ENCODE measurements at places on chromosomes 7 and 10.

DNA sequence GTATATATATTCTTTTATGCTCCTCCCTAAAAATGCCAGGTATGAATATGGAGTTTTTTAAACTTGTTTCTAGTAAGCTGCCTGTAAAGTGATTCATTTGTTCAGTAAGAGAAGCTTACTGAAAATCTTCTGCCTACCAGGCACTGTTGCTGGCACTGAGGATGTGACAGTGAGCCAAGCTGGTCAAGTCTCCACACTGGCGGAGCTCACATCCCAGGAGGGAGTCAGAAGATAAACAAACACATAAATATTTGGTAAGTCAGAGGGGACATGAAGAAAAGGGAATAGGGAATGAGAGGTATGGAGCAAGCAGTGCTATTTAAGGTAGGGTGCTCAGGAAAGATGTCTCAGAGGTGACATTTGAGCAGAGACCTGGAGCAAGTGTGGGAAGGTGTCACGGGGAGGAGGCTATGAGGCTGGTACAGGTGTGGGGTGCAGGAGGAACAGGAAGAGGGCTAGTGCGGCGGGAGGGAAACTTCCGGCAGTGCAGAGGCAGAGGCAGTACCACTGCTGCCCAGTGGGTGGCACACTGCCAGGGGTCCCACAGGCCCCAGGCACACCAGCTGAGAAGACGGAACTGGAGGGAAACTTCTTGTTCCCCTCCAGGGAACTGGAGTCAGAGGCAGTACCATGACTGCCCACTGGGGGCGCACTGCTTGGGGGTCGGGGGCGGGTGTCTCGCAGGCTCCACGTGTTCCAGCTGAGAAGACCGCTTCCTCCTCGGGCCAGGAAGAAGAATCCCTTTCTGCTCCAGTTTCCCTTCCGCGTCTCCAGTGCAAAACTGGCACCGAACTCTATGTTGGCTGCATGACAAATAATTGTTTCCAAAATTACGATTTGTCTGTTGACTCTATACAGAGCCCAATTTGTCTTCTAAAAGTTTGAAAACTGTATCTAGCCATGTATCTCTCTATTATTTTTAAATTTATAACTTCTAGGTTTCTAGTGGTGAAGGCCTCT is 161.0 kb downstream of the TEX36 start:
- no peak for DNase-seq

GRCh38 chr7:69189406-69189805 is 408.9 kb upstream of the AUTS2 start:
- no peak for DNase-seq

- DNase-seq, result no peak
Observed at GRCh38 chr10:80191589-80192270, 13.6 kb downstream of the ANXA11 start.

- DNase-seq, result no peak
Observed at GRCh38 chr10:104253106-104253505, 1.6 kb upstream of the GSTO1 start.

DNA sequence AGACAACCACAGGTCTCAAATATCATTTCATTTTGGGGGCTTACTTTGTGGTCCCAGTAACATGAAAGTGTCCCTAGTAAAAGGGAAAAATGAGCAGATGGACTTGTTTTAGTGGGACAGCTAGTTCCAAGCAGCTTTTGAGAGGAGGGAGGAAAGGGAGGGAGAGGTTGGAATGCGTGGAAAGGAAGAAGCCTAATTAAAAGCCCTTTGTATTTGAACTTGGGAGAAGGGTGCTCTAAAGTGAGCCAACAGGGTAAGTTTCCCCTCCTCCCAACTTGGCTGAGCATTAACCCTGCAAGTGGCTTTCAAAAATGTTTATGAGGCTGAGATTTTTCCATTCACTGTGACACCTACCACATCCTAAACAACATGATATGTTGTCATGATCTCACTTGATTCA is 38.8 kb upstream of the LYZL1 start:
- DNase-seq, result no peak

GRCh38 chr7:24840563-24840962 is 83.3 kb upstream of the GSDME start:
- DNase-seq, result no peak

- DNase-seq, result peak; percentile 15
Observed at GRCh38 chr10:102347236-102347828, 48.2 kb upstream of the NFKB2 start.

- DNase-seq, result no peak
Observed at GRCh38 chr7:156950381-156950858, 908 bp downstream of the NOM1 start.

- DNase-seq, result peak; percentile 93
Observed at GRCh38 chr7:85342781-85343180, 155.9 kb upstream of the SEMA3D start.

GRCh38 chr7:82625377-82625776 is 181.8 kb upstream of the CACNA2D1 start:
- peak; percentile 13 for DNase-seq

DNA sequence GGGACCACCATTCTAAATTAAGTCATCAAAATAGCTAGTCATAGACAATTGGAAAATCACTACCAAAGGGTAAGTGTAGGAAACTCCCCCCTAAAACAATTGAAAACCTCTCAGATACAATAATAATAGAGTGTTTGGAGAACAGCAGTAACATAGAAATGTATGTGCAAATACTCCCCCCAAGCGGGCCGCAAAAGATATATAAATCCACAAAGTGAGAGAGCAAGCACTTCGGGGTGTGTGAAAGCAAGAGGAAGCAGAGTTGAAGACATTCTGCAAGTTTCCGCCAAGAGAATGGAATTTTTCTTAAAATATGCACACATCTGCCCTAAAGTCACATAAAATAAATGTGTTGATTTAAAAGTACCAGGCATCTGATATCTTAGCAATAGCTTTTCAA is 33.3 kb downstream of the CHCHD3 start:
- DNase-seq, result no peak

DNA sequence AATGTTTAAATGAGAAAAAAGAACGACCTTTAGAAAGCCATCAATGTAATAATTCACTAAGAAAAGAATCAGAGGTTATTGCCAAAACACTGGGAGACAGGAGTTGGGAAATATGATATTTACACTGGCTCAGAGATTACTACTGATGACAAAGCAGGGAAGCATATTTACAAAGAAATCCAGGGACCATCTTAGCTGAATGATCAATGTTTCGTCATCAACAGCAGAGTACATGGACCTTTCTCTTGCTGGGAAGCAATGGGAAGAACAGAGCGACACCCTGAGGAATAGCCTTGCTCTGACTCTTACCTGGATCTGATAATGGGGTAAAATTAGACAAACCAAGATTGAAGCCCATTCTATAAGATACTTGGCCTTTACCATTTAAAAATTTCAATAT is 1293.5 kb downstream of the XPNPEP1 start:
- DNase-seq, result no peak

- no peak for DNase-seq
Observed at GRCh38 chr7:3892686-3893085, 591.6 kb downstream of the SDK1 start.

DNA sequence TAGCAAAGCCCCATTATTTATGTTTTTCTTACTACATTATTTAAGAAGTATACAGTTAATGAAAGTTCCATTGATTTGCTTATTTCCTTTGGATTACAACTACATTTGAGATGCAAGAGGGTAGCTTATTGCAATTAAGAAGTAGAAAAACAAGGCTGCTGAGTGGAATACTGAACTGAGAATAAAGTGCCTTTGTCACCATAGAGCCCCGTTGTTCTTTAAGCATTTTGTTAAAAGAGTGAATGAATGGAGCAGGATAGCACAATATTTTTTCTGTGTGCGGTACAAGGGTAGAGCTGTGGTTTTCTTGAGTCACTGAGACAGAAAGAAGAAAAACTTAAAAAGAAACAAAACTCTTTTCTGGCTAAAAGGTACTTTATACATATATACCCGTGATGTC is 45.6 kb downstream of the ZNF277 start:
- no peak for DNase-seq

GRCh38 chr10:22573820-22574569 is 140.4 kb downstream of the PIP4K2A start:
- no peak for DNase-seq

GRCh38 chr10:31867646-31868045 is 61.0 kb downstream of the ARHGAP12 start:
- DNase-seq, result no peak

GRCh38 chr7:140273417-140273816 is 96.6 kb upstream of the KDM7A start:
- DNase-seq, result no peak

- DNase-seq, result no peak
Observed at GRCh38 chr7:66415659-66416265, 210.6 kb downstream of the TPST1 start.

GRCh38 chr10:44761076-44761475 is 150.1 kb upstream of the TMEM72 start:
- peak; percentile 69 for DNase-seq

GRCh38 chr7:140667476-140667875 is 5.3 kb upstream of the ADCK2 start:
- no peak for DNase-seq

- DNase-seq, result no peak
Observed at GRCh38 chr10:100664316-100665149, 80.8 kb upstream of the PAX2 start.

GRCh38 chr7:127791446-127792189 is 139.6 kb downstream of the SND1 start:
- DNase-seq, result no peak

DNA sequence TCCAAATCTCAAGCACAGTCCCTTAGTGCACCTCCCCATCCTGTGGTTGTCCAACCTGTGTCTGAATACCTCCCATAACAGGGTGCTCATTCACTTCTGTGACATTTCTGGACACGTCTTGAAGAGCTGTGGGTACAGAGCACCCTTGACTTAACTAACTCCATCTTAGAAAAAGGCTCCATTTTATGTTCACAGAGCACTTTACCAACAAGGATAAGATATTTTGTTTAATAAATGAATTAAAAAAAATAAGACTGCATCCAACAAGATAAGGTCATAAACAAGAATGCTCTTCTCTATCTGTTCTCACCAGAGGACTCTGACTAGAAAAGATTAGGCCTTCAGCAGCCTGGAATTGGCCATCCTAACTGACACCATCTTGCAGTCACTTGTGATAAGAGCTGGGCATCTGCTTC is 335.2 kb upstream of the ZNF32 start:
- no peak for DNase-seq

- DNase-seq, result no peak
Observed at GRCh38 chr10:30903397-30904138, 128.1 kb downstream of the ZNF438 start.

DNA sequence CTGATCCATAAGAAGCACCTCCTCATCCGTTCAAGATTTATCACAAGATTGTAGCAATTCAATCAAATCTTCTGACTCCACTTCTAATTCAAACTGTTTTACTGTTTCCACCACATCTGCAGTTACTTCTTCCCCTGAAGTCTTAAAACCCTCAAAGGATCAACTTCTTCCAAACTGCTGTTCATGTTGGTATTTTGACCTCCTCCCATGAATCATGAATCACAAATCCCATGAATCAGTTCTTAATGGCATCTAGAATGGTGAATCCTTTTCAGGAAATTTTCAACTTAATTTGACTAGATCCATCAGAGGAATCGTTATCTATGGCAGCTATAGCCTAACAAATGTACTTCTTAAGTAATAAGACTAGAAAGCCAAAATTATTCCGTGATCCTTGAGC is 122.3 kb downstream of the IMMP2L start:
- DNase-seq, result no peak

GRCh38 chr7:145462463-145462862 is 626.6 kb upstream of the TPK1 start:
- no peak for DNase-seq

GRCh38 chr10:94307046-94307615 is 55.6 kb downstream of the NOC3L start:
- DNase-seq, result no peak

- no peak for DNase-seq
Observed at GRCh38 chr10:69180525-69181204, 631 bp downstream of the SUPV3L1 start.

DNA sequence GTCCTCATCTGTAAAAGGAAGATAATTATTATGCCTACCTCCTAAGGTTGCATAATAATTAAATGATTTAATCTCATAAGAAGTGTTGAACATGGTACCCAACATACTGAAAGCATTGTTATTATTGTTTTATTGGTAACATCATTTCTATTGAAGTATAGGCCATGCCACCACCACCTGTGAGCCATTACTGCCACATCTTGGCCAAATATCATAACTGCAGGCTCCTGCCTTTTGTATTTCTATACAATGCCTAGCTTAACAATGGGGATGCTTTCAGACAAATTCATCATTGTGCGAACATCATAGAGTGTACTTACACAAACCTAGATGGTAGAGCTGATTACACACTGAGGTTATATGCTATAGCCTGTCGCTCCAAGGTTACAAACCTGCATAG is 61.1 kb upstream of the NPSR1 start:
- no peak for DNase-seq

DNA sequence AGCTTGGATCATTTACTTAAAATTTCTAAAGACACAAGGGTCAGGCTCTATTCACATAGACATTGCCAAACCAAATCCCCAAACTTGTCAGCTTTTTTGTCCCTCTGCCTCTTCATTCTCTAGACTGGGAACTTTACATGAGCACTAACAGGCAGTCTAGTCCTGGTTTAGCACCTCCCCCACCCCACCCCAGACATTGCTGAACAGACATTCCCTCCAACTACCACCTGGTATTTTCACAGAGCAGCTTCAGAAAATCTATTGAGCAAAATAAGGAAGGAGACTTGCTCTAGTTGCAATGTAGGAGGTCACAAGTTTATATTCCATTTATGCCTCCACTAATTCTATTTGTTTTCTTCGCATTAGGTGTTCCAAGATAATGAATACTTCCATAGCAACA is 56.8 kb upstream of the AASS start:
- DNase-seq, result no peak

DNA sequence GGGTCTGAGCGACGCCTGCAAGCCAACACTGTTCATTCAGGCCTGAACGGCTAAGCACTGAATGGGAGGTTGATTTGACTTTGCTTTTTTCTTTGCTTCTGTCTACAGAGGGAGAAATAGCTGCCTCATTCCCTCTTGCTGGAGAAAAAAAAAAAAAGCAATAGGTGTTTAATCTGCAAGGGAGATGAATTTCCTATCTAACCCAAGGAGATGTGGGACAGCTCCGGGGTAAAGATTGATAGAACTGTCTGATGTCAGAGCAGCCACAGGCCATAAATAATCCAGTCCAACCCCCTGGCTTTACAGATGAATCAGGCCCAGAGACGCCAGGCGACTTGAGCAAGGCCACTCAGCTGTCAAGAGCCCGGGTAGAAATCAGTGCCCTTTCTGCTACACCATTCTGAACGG is 168.0 kb downstream of the ARHGAP12 start:
- no peak for DNase-seq

- no peak for DNase-seq
Observed at GRCh38 chr7:136062625-136063325, 85.6 kb upstream of the MTPN start.

Measured in LNCaP clone FGC (cell line).